ENCODE measurements at places on chromosomes 3 and 15.

DNA sequence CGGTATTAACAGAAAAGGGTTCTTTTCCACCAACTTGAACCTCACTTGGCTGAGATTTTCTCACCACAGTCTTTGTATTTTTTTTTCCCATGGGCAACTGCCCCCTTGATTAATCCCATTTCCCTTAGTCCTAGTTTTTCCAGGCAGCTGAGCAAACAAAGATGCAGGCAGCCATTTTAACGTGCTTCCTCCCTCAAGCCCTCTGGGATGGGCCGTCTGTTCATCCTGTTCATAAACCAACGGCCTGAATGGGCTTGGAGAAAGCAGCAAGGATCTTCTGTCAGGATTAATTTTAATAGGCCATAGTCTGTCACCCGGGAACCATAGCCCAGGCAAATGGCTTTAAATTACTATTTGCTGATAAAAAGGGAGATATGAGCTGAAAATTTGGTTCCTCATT lies 10.4 kb upstream of the POLR2M start:
- no peak for DNase-seq

DNA sequence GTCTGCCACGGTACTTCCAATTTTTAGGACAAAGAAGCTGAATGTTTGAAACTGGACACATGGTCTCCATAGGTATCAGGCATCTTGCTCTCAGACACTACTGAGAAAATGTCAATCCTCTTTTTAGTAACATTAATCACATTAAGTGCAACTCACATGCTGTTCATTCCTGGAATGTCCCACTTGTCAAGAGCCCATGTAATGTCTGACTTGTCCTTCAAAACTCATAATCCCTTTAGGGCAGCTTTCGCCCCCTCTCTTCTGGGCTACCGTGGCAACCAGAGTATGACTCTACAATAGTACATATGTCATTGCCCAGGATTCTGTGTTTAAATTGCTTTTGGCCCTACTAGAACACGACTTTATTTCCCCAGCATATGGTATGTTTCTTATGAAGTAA lies 12.3 kb downstream of the NUDT16 start:
- peak; percentile 12 for DNase-seq

DNA sequence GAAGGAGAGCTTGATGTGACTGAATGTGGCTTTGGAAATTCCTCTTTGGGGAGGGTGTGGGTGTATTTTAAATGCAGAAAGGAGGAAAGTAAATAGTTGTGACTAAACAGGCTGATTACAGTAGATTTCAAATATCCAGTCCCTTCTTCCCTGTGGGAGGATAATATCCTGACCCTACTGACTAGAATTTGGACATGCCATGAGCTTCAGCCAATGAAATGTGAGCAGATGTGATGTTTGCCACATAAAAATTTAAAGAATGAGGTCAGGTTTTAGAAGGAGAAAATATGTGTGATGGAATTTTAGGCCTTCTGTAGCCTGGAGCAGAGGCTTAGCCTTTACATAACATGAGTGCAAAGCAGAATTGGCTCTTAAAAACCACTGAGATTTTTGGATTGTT lies 1218.9 kb downstream of the ROBO2 start:
- peak; percentile 93 for DNase-seq

GRCh38 chr15:80568876-80569605 lies 126.1 kb upstream of the ABHD17C start:
- no peak for DNase-seq

DNA sequence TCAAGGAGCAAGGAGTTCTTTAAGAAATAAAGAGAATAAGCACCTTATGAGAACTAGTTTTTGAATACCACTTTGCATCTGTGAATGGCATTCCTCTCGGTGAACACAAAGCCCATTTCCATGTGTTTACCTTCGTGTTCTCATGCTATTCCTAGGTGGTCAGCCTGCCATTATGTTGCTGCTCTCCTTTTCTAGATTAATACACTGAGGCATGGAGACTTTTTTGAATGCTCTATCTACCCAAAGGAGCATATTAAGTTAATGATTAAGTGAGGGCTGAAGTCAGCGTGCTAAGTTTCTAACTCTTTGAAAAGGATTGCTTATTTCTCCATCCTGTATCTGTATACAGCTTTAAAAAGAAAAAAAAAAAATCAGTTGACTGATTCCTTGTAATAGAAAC lies 394.5 kb downstream of the MECOM start:
- no peak for DNase-seq

- no peak for DNase-seq
Measured at GRCh38 chr15:83118291-83118827, 10.9 kb downstream of the TM6SF1 start.

- no peak for DNase-seq
Measured at GRCh38 chr3:123147754-123148535, 53.8 kb upstream of the SEC22A start.

DNA sequence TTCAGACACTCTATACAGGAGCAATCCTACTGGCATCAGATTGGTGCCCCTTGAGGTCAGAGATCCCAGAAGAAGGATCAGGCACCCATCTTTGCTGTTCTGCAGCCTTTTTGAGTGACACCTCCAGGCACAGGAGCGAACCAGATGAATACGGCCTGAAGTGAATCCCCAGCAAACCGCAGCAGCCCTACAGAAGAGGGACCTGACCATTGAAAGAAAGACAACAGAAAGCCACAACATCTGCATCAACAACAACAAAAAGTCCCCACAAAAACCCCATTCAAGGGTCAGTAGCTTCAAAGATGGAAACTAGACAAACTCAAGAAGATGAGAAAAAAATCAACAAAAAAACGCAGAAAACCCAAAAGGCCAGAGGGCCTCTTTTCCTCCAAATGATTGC lies 130.4 kb downstream of the PPM1L start:
- DNase-seq, result no peak

- DNase-seq, result no peak
Measured at GRCh38 chr15:92725171-92725570, 69.6 kb upstream of the FAM174B start.

DNA sequence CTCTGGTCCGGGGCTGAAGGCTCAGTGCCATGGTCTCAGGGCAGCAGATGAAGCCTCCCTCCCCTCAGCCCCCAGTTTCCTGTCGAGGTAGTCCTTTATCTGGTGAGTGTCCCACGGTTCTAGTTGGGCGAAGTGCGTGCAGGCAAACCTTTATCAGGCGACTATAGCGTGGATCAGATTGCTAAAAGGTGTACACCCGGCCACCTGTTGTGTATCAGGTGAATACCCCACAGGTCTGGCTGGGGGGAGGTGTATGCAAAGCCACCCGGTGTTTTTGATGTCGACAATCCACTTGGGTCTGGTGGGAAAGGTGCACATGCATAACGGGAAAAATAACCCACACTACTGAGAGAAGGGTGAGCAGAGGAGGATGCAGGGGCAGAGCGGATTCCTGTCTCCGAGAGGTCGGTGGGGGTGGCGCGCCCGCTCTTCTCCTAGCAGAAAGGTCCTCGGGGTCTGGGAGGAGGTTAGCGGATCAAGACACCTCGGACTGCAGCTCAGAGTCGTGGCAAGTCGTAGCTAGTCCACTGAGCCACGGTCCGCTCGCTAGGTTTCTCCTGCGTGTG lies 507 bp downstream of the SLC12A6 start:
- peak; percentile 13 for DNase-seq

DNA sequence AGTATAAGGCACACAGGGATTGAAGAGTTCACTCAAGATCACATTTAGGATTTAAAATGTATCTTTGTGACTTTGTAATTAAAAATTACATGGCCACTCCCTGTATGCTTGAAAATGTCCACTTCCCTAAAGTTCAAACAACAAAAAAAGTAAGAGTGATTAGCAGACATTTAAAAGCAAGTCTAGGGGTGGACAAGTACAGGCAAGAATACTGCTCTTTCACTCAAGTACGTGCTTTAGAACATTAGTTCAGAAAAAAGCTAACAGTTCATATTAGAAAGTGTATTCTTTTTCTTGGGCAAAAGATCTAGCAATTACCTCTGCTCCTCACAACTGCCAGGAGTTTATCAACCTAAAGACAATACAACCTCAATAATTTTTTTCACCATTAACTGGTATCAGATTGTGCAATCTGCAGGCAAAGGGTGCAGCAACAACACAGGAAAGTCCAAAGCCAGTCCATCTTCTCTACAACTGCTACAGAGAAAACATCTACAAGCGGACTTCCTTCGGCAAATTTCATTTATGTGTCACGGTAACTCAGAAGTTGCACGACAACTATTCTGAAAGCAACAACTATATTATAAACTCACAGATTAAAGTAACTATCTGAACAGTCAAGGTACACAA lies 18.1 kb downstream of the CHSY1 start:
- no peak for DNase-seq

DNA sequence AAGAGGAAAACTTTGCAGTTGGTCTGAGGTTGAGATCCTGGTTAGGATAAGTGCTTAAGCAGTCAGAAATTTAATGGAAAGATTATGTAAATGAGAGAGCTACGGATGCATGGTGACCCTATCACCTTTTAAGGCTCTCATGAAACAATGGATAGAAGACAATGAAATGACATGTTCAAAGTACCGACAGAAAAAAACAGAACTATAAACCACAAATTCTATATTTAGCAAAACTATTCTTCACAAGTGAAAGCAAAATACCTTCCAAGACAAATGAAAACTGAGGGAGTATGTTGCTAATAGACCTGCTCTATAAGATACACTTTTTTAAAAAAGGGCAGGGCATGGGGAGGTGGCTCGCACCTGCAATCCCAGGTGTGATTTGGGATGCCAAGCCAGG lies 32.2 kb downstream of the DNAAF4 start:
- no peak for DNase-seq

GRCh38 chr15:75202251-75203016 lies 752 bp downstream of the C15orf39 start:
- DNase-seq, result peak; percentile 80

GRCh38 chr15:36373550-36373949 lies 205.9 kb upstream of the CDIN1 start:
- peak; percentile 13 for DNase-seq

GRCh38 chr3:45595364-45596195 lies 1.0 kb downstream of the LIMD1 start:
- DNase-seq, result peak; percentile 50

DNA sequence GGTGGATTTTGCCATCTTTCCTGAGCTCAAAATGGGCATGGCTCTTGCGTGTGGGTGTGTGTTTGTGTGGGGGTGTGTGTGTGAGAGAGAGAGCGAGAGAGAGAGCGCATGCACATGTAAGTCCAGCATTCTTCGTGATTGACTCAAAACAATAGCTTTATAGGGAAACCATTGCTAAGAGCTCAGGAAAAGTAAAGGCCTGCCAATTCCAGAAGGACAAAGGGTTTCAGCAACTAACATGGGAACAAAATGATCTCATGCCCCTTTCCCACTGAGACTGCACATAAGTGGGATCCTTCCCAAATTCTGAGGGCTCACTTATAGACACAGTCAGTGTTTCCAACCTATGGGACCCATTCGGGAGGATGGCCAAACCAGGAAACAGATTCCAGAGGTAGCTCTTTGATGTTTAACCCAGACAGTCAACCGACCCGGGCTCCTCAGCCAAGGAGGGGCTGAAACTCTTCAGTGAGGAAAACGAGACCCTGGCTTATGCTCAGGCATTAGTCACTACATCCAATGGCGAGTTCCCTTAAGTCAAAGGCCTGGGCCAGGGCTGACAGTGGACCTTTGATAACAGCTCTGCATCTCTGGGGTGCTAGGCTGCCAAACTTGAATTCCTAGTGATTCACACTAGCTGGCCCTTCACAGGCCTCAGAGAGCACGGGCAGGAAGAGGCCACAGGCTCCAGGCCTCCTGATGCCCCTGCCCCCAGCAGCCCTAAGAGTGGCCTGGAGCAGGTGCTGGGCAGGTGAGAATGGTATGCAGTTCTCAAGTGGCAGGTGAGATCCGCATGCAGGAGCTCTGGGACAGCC lies 305.0 kb upstream of the C2CD4B start:
- DNase-seq, result peak; percentile 87

- no peak for DNase-seq
Measured at GRCh38 chr3:40477666-40478065, 744 bp downstream of the ZNF619 start.

GRCh38 chr3:57158813-57159738 lies 6.1 kb downstream of the IL17RD start:
- DNase-seq, result peak; percentile 29

DNA sequence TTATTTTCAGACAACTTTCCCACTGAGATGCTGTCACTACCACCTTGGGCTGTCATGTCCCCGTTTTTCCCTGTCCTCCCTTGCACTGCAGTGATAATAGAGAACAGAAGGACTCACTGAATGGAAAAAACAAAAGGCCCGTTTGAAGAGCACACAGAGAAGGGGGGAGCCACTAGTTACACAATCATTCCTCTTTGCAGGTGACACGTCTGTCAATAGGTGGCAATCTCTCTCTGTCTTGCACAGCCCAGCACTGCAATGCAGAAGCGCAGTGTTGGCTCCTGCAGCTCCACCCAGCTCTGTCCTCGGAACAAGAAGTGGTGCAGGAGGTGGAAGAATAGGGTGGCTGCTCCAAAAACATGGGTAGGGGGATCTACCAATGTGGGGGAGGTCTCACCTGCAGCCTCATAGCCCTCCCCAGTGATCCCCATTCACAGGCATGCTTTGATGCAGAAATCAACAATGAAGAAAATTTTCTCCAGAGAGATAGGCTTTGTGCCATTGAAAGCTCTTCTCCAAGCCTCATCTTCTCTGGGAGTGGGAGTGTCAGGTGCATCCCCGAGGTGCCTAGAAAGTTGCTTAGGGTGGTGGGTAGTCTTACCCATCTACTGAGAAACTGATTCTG lies 31.8 kb downstream of the FSTL1 start:
- DNase-seq, result peak; percentile 45

DNA sequence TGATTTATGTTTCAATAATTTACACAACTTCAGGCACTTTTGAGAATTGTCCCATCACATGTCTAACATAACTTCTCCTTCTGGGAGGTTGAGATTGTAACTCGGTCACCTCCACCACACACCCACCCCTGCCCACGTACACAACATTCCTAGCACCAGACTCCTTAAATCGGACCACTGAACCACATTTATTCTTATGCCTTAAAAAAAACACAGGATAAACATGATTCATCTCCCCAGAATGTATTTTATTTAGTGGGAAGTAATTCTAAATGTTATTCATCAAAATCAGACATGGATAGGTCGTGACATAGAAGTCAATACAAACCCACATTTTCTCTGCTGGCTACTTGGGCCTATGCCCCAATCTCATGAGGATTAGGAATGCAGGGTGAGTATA lies 3.0 kb downstream of the SNTN start:
- peak; percentile 90 for DNase-seq
